ENCODE measurements at places on chromosomes 2 and 18. TPM values are rescaled to one million over a fixed set of nuclear protein-coding genes. Genes with fewer than 3 reads are reported as not detected.

- no peak for DNase-seq
Measured at GRCh38 chr2:145961846-145962245, 1441.9 kb upstream of the ZEB2 start.

DNA sequence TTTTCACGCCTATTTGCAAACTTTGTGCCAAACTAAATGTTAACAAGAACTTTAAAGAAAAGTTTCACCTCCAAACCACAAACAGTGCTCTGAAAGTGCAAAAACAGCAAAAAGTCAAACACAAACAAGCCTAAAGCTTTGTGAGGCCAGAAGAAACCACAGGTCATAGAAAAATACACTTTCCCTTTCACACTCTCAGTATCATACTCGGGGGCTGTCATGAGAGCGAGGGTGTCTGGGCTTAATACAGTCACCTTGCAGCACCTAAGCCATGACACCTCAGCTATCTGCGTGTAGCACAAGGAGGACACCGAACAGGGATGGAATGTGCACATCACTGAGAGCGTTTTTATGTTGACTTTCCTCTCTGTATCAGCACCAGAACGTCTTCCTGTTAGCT, 26.6 kb upstream of the SEH1L start:
- no peak for DNase-seq

DNA sequence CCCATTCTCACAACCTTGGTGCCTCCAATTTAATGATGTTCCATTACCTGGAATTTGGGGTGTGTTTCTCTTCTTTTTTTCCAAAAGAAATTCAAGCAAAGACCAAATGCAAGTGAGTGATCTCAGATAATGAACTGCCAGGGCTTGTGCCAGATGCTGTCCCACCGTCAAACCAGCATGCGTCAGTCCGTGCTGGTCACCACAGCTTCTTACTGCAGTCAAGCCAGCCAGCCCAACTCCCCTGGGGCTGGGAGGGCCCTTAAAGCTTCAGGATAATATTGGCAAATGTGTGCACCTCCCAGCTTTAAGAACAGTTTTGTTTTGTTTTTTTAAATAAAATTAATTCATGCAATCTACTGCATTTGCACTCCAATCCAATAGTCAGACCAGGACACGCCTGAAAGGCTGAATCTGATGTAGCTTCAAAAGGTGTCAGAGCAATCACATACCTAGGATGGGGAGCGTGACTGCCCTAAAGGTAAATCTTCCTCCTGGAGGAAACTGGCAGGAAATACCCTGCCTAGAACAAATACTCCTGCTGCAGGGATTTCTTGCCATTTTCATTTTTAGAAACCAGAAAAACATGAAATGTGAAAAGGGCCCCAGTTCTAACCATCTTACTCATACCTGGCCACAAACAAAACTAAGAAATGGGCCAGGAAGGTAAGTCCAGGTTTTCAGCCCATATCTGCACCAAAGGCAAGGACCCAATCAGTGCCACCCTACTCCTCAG, 26.8 kb upstream of the SP3 start:
- no peak for DNase-seq

DNA sequence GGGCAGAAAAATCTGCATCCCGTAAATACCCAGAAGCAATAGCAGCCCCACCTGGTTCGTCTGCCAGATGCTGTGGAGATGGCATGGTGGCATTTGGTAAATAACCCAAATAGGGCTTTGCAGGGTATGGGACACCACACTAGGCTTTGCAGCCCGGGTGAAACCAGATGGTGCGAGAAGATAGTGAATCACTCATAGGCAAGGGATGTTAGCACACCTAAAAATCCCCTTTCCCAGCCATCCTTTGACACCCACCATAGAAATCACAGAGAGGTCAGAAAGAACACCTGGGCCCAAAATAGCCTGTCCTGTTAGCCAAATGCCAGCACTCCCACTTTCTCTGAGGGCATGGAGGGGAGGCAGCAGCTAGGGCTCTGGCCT, 47.6 kb downstream of the BCL11A start:
- no peak for DNase-seq

DNA sequence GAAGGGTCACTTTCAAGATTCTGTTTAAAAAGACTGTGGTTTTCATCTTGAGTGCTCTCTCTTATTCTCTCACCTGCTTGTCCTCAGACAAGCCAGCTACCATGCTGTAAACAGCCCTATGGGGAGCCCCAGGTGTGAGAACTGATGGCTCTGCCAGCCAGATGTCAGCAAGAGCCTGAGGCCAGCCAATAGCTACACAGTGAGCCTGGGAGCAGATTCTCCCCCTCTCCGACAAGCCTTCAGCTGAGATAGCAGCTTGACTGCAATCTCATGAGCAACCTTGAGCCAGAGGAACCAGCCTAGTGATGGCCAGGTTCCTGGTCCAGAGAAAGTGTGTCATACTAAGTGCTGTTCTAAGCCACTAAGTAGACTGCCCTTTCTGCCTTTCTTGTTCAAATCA, 272.1 kb downstream of the NAPG start:
- no peak for DNase-seq

ERFE gene
- 0.39 TPM for total RNA-seq

DNA sequence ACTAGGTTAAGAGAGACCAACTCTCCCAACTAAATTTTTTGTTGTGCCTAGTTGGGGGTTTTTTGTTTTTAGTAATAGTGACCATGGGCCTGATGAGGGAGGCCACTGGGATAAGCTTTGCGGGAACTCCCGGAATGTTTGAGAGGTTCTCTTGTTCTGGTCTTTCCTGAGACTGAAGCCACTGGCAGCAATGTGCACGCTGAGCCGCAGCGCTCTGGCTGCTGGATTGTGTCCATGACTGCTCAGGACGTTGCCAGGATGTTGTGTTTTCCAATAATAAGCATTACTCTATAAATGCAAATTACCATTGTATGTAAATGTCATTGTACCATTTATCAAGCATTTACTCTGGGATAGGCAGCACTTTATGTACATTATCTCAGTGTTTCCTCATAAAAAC, 126.1 kb downstream of the GALNT1 start:
- DNase-seq, result no peak

C2orf80 gene
- not detected for total RNA-seq

DNA sequence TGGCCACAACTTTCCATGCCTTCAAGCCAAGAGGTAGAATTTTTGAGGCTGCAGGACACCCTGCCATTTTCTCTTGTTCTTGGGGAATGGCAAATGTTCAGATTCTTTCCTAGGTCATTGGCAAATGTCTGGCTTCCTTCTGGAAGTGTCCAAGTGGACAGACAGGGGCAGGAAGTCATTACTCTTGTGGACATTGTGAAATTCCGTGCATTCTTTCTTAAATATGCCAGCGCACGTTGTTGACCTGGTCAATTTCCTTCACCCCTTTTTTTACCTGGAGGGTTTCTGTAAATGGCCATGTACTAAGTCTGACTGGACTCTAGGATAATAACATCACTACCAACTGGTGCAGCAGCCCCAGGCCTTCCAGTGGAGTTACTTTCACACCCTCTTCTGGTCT, 13.9 kb downstream of the ASB18 start:
- DNase-seq, result no peak

GRCh38 chr18:8283891-8284585, 325.2 kb upstream of the RAB12 start:
- DNase-seq, result no peak
